ENCODE measurements at places on chromosomes 4 and X. TPM values are rescaled to one million over a fixed set of nuclear protein-coding genes. Genes with fewer than 3 reads are reported as not detected.

- no peaks in the 10 kb centered on the region for H3K4me1 ChIP-seq
- H3K36me3 ChIP-seq, result no peaks in the 10 kb centered on the region
- H3K27me3 ChIP-seq, result no peaks in the 10 kb centered on the region
- no peak for DNase-seq
Measured at GRCh38 chrX:141221611-141222010, 20.7 kb downstream of the SPANXC start.

HAUS7 gene
- total RNA-seq, result 36.2 TPM

PPARGC1A gene
- total RNA-seq, result 0.14 TPM

DNA sequence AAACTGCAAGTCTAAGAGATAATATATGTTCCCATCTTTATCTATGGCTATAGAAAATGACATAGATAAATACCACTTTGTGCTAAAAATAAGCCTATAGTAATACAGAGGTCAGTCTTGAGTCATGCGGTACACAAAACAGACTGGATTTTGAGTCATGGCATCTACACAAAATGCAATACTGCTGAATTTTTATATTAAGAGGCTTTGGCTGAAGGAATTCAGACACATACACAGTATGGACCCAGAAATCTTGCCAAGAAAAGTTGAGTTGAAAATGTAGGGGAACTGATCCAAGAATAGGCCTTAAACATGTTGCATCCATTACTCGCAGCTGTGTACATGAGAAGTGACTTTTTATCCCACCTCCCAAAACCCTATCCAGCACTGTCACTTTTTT is 184.4 kb downstream of the TENM3 start:
- H3K4me1 ChIP-seq, result no peaks in the 10 kb centered on the region
- H3K4me3 ChIP-seq, result no peak overlapping the region
- no peak overlapping the region for H3K27ac ChIP-seq
- H3K36me3 ChIP-seq, result no peaks in the 10 kb centered on the region

DNA sequence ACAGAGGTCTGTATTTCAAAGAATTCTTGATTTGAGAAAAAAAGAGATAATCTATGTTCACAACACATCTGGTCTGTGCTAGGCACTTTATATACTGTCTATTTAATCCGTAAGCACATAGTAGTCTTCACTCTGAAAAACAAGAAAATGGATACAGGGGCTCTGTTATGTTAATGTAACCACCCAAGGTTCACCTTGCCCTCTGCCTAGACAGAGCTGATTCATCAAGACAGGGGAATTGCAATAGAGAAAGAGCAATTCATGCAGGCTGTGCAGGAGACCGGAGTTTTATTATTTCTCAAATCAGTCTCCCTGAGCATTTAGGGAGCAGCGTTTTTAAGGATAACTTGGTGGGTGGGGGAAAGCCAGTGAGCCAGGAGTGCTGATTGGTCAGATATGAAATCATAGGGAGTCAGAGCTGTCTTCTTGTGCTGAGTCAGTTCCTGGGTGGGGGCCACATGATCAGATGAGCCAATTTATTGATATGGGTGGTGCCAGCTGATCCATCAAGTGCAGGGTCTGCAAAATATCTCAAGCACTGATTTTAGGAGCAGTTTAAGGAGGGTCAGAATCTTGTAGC is 92.9 kb upstream of the TNIP3 start:
- no peaks in the 10 kb centered on the region for H3K27me3 ChIP-seq
- no peaks in the 10 kb centered on the region for H3K4me1 ChIP-seq
- no peaks in the 10 kb centered on the region for H3K36me3 ChIP-seq
- H3K27ac ChIP-seq, result no peak overlapping the region
- H3K4me3 ChIP-seq, result no peak overlapping the region

TCEAL7 gene
- not detected for total RNA-seq
